ENCODE measurements at places on chromosomes 1 and 21. TPM values are rescaled to one million over a fixed set of nuclear protein-coding genes. Genes with fewer than 3 reads are reported as not detected.

The FCRL2 gene
- polyA plus RNA-seq: 52.3 TPM

The LCE1F gene
- polyA plus RNA-seq: not detected

The PPP1R8 gene
- polyA plus RNA-seq: 31.7 TPM

The MRPL20 gene
- polyA plus RNA-seq: 144 TPM

The MCOLN2 gene
- polyA plus RNA-seq: 12.4 TPM

The C1orf74 gene
- polyA plus RNA-seq: 0.78 TPM

The CFHR1 gene
- not detected for polyA plus RNA-seq

The HSD11B1 gene
- polyA plus RNA-seq: not detected

The UBE2U gene
- polyA plus RNA-seq: not detected

The KCNE2 gene
- polyA plus RNA-seq: not detected

The MATN1 gene
- not detected for polyA plus RNA-seq

The DCDC2B gene
- polyA plus RNA-seq: not detected

The ZMPSTE24 gene
- polyA plus RNA-seq: 22.9 TPM

Measured in IgD-negative memory B cell (primary cell).